HTR-8/SVneo (cell line): ENCODE measurements at places on chromosomes 7 and 10.

DNA sequence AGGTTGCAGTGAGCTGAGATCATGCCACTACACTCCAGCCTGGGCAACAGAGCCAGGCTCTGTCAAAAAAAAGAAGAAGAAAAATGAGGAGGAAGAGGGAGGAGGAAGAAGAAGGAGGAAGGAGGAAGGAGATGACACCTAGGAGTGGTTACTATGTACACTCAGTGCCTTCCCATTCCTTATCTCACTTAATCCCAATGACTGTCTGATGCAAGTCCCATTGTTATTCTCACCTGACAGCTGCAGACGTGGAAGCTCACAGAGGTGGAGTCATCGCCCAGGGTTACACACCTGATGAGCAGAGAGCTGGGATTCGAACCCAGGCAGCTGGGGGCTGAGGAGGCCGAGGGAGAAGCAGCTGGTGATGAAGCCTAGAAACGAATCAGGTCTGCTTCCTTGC lies 258.8 kb downstream of the SNX10 start:
- DNase-seq: no peak

GRCh38 chr7:149598721-149599308 lies 101.2 kb upstream of the ZNF746 start:
- peak; percentile 11 for DNase-seq

DNA sequence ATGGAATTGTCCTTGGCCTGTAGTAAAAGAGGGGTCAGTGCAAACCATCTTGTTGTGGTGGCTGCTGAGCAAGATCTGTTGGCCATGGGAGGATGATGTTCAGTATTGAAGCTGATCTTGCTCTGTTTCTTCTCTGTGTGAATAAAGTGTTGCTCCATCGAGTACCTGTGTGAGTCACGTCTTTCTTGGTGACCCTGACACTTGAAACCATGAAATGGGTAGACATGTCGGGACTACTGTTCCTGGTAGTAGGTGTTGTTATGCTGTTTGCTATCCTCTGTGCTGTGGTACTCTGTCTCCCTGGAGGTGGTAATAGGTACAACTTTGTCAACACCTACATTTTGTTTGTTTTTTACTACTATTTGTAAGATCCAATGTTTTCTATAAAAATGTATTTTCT lies 330.6 kb downstream of the MDFIC start:
- DNase-seq: no peak

DNA sequence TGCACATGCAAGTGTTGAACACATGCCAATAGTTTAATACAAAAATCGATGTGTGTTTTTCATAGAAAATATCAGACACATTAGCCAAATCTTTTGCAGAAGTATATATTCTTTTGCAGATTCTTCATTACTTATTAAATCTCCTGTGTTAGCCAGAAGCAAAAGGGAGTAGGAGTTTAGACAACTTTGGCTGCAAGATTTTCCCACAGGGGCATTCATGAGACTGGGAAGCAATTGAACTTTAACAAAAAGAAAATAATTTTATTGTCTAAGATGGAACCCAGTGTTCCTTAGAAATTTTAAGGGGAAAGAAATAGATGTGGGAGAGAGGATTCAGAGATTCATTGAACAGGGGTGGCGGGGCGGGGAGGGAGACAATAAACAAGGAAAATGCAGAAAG lies 1336.0 kb downstream of the GATA3 start:
- DNase-seq: no peak

DNA sequence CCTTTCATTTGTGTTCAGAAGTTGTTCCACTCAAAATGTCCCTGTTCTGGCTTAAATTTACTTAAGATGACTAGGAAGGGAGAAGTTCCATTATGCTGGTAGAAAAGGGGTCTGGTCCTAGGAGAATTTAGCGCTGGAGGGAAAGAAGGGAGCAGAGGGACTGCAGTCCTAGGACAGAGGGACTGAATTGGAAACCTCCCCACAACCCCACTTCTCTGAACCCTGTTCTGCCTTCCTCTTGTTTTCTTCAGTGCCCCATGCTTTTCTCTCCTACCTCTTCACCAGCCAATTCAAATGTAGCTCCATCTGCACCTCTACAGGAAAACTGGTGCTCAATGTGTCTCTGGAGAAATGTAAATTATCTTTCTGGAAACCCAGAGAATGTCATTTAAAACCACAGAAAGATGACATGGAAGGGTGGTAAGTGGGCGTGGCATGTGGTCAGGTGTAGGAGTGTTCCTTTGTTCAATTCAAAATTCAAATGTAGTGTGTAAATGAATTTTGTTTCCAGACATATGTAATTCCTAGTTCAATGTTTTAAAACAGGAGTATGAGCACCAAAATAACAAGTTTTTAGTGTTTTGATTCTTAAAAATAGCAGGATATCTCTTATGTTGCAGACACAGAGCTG lies 24.0 kb upstream of the RHOBTB1 start:
- no peak for DNase-seq

DNA sequence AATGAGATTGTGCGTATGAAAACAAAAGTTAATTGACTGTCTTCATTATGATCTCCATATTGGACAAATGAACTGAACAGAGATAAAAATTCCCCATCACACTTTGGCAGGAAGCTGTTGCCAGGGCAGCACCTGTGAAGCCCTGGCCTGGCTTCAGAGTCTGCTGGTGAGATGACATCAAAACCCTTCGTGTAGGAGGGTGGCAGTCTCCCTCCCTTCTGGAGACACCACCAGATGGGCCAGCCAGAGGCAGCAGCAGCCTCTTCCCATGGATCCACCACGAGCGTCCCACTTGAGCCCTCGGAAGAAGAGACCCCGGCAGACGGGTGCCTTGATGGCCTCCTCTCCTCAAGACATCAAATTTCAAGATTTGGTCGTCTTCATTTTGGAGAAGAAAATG lies at the start of gene DNTT:
TSS of gene DNTT (plus strand) at position 205 of the 400 bp plus-strand sequence. CDS start at position 269, 64 bp downstream.
- no peak for DNase-seq

- no peak for DNase-seq
These were observed 87.1 kb downstream of the HIBADH start for GRCh38 chr7:27575613-27576012.

DNA sequence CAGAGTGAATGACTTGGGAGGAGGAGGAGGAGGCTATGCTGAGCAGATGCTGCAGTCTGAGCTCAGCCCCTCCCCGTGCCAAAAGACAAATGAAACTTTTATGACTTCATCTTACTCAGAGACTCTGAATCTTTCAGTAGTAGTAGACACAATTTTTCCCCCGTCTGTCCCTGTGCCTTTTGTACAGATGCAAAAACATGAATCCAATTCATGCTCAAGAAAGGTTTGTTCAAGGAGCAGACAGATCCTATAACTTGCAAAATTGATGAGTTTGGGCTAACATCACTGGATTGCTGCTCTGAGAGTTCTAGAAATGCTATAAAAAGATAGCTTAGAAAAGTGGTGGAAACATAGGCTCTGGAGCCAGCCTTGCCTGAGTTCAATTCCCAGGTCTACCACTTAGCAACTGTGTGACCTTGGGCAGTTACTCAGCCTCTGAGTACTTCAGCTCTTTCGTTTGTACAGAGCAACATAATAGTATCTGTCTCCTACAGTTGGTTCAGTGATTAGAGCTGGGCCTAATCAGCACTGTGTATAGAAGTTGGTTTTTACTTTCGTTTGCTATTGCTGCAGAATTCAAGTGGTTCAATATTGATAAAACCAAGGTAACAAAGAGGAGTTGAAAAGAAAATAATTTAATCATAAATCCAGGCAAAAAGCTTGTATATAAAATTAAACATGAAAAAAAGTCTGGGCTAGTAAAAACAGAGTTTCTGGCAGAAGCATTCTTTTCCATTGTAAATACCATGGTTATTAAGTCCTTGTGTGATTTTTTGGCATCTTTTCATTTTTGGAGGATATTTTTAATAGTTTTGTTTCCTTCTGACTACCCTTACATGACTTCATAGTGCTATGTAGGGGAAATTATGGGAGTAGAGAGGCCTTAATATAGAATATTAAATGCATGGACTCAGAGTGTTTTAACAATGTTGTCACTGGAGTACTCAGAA lies 174.2 kb upstream of the ZNF32 start:
- DNase-seq: no peak

- peak; percentile 71 for DNase-seq
These were observed 5.9 kb downstream of the KCP start for GRCh38 chr7:128904381-128905197.

DNA sequence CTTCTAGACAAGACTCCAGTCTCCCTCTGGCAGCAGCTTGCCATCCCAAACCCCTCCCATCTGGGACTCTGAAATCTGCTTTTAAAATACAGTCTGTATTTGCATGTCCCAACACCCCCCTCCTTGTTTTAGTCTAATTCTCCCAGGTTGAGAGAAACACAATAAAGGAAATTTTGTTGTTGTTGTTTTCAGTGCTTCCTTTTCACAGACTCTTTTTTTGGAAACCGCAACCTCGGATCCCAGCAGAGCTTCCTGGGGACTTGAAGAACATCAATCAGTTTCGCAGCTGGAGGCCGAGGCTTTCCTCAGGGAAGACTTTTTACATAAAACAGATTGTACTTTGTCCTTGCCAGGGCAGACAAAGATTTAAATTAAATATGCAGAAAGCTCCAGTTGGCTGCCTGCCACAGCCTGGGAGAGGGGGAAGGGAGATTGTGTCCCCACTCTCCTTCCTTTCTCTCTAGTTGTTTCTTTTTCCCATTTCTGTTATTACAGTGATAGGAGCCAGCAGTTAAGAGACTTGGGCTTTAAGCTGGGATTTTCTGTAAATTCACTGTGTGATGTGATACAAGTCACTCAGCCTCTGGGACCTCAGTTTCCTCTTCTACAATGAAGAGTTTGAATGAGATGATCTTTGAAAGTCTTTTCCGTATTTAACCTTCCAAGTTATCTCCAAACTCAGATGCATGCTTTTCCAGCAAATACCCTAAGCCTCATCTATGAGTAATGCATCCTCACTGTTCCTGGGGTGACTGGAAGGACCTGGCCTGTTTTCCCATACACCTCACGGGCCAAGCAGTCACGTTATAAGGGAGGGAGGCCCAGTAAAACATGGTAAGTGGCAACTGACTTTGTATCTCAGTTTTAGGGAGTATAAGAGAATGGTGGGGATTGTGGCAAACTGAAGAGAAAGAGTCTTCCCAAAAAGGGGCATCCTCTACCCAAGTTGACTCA lies 192.3 kb downstream of the REEP3 start:
- no peak for DNase-seq

DNA sequence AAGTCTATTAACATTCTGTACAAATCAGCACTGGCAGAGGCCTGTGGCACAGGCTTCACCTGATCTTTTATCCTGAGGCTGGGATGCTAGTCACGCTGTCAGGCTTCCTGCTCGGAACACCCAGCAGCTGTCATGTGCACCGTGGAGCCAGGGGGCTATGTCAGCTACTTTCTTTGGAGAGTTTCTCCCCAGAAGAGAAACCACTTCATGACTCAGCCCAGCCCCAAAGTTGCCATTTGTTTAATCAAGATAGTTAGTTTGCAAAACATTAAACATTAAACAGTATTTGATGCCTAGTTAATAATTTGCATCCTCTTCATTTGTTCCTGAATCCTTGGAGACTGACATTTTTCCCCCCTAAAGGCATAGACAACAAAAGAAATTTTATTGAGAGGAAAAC lies at the start of gene HABP2:
TSS of gene HABP2 (plus strand) at position 353 of the 400 bp plus-strand sequence. CDS start 69 bp downstream, outside the sequence.
- no peak for DNase-seq

GRCh38 chr7:36284456-36285090 lies 105.1 kb upstream of the ANLN start:
- DNase-seq: no peak

DNA sequence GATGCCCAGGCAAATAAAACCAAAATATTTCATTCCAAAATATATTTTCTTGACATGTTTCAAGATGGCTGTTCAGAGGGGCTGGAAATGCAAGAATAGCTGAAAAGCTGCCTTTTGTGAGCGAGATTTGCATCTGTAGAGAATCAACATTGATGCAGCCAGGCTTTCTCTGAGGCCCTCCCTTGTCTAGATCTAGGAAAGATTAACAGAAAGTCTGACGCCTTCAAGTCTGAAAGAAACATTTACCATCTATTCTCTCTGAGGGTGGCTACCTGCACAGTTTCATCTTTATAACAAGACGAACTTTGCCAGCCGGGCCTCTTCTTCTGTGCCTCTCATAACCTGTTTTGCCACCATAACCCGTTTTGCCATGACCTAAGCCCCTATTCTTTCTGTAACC lies 170.2 kb downstream of the AKR1D1 start:
- no peak for DNase-seq

- peak; percentile 84 for DNase-seq
These were observed 221.0 kb downstream of the PHTF2 start for GRCh38 chr7:78019447-78020135.

GRCh38 chr10:131975003-131975402 lies 6.7 kb downstream of the BNIP3 start:
- DNase-seq: no peak

DNA sequence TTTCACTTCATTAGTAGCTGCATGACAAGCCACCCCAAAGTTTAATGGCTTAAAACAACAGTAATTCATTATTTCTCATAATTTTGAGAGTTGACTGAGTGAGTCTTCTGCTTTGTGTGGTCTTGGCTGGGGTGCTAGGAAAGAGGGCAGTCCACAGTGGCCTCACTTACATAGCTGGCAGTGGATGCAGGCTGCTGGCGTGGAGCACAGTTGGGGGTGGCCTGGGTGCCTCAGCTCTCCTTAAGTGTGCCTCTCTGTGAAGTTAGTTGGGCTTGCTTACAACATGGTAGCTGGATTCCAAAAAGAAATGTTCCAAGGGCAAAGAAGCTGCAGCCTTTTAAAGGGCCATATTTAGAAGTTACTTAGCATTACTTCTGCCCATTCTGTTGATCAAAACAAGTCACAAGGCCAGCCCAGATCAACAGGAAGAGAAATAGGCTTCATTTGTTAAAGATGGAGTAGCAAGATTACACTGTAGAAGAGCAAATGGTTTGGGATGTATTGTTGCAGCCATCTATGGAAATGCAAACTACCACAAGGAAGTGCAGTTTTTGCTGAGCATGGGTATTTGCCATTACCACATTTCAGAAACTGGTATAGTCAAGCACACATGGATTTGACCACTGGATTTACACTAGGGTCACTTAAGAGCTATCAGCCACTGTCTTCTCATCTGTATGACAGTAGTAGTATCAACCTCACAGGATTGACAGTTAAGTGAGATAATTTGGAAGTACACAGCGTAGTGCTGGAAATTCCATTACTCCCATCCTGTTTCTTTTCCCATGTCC lies 33.6 kb downstream of the ZEB1 start:
- DNase-seq: no peak

- DNase-seq: no peak
These were observed 37.3 kb upstream of the TMEM248 start for GRCh38 chr7:66883716-66884115.

DNA sequence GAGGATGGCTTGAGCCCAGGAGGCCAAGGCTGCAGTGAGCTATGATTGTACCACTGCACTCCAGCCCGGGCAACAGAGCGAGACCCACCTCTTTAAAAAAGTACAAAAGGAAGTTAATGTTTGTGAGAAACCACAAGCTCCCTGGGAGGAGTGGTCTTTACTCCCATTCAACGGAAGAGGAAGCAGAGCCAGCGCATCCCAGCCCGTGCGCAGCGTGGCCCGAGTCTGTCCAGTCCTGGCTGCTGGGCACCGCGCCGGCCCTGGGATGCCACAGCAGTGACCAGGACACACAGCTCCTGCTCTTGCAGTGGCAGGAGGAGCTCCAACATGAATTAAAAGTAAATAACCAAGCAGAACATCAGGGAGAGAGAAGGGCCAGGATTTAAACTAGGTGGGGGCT lies 68.4 kb downstream of the ELFN1 start:
- DNase-seq: no peak
